ENCODE measurements at places on chromosomes 7 and 10. TPM values are rescaled to one million over a fixed set of nuclear protein-coding genes. Genes with fewer than 3 reads are reported as not detected.

GRCh38 chr10:14556285-14556956 is 218.3 kb downstream of the FAM107B start:
- H3K27ac ChIP-seq, result peak overlapping the region; percentile 33
- H3K4me3 ChIP-seq, result no peak overlapping the region
- H3K4me1 ChIP-seq, result peaks cover 26% of the 10 kb centered on the region
- H3K27me3 ChIP-seq, result no peaks in the 10 kb centered on the region
- peaks cover 2% of the 10 kb centered on the region for H3K36me3 ChIP-seq
- DNase-seq, result no peak

DNA sequence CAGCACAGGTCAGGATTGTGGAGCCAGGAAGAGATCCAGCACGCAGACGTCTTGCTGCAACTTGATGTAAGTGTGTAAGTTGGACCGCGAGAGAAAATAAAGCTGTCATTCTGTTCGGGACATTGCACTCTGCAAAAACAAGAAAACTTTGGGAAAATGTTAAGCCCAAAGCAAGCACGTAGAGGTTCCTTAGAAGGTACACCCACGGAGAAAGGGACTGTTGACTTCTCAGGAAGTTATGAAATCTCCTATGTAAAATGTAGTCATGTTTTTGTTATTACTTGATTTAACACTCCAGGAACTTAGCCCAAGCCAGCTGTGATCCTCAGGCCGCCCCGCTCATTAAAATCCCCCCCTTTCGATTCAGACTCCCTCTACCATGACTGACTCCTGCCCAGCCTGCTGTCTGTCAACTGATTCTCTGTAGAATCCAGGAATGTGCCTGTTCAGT is 196.1 kb upstream of the TCF7L2 start:
- no peaks in the 10 kb centered on the region for H3K27me3 ChIP-seq
- H3K36me3 ChIP-seq, result no peaks in the 10 kb centered on the region
- peak overlapping the region; percentile 41 for H3K4me3 ChIP-seq
- no peak for DNase-seq
- H3K4me1 ChIP-seq, result peaks cover 31% of the 10 kb centered on the region

GRCh38 chr10:17033529-17034260 is 95.9 kb downstream of the CUBN start:
- no peaks in the 10 kb centered on the region for H3K27me3 ChIP-seq
- H3K27ac ChIP-seq, result no peak overlapping the region
- H3K4me1 ChIP-seq, result peaks cover 15% of the 10 kb centered on the region
- no peak for DNase-seq

Gene FBXL13
- total RNA-seq, result 0.97 TPM

Gene CLRN3
- total RNA-seq, result not detected

Gene TNRC18
- 101 TPM for total RNA-seq

- peaks cover 53% of the 10 kb centered on the region for H3K4me1 ChIP-seq
- H3K27me3 ChIP-seq, result no peaks in the 10 kb centered on the region
- peak overlapping the region; percentile 91 for H3K27ac ChIP-seq
- DNase-seq, result no peak
Observed at GRCh38 chr7:91165846-91166230, 98.4 kb upstream of the FZD1 start.

DNA sequence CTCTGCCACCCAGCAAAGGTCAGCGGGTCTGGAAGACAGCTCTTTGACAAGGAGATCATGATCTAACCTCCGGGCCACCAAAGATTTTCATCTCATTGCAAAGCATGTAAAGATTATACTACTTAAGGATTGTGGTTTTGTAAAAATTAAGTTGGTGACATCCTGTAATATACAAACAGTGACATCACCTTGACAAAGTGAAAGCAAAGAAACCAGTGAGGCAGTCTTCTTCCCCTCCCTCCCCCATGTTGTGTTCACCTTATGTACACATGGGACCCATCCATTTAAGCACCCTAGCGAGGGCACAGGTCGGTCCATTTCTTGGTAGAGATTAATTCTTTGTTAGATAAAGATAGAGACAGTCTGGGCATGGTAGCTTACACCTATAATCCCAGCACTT is 3.9 kb downstream of the MDH2 start:
- no peak for DNase-seq
- no peaks in the 10 kb centered on the region for H3K27me3 ChIP-seq
- H3K27ac ChIP-seq, result no peak overlapping the region
- no peak overlapping the region for H3K4me3 ChIP-seq

- no peaks in the 10 kb centered on the region for H3K27me3 ChIP-seq
- H3K4me3 ChIP-seq, result no peak overlapping the region
- H3K36me3 ChIP-seq, result peaks cover 8% of the 10 kb centered on the region
Observed at GRCh38 chr7:140568021-140568813, 72.4 kb downstream of the DENND2A start.

- no peak for DNase-seq
- H3K27ac ChIP-seq, result no peak overlapping the region
- no peak overlapping the region for H3K4me3 ChIP-seq
- H3K36me3 ChIP-seq, result peaks cover 9% of the 10 kb centered on the region
- peaks cover 20% of the 10 kb centered on the region for H3K27me3 ChIP-seq
Observed at GRCh38 chr10:75441196-75441595, 9.8 kb downstream of the LRMDA start.

DNA sequence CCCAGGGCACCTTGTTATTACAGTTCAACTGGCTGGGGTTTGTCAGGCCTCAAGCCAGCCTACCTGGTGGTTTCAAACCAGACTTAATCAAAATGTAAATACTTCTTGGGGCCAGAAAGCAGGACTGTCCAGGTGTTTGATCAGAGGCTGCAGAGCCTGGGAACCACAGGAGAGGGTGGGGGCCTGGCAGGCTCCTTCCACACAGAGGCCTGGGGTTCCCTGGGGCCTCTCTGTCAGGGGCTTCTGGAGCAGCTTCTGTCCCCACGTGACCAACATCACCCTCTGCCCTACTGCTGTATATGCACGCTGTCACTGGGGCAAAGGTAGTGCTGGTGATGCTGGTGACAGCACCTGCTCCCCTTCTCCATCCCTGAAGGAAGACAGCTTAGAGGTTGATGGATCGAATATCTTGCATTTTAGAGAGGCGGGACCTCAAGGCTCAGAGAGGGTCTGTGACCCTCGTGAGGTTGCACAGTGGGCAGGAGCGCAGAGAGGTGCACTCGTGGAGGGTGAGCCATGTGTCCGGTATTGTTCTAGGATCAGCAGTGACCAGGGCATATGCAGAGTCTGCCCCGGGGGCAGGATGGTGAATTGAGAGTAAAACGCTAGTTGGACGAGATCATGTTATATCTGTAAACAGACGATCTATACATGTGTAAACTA is 95.4 kb downstream of the GRK5 start:
- no peak for DNase-seq
- H3K27ac ChIP-seq, result no peak overlapping the region
- no peak overlapping the region for H3K4me3 ChIP-seq
- no peaks in the 10 kb centered on the region for H3K27me3 ChIP-seq
- H3K36me3 ChIP-seq, result no peaks in the 10 kb centered on the region
- H3K4me1 ChIP-seq, result peaks cover 34% of the 10 kb centered on the region

Gene CTBP2
- 62.6 TPM for total RNA-seq

GRCh38 chr7:36308031-36308430 is 81.6 kb upstream of the ANLN start:
- H3K27me3 ChIP-seq, result no peaks in the 10 kb centered on the region
- no peaks in the 10 kb centered on the region for H3K36me3 ChIP-seq
- DNase-seq, result no peak
- H3K4me1 ChIP-seq, result peaks cover 38% of the 10 kb centered on the region
- no peak overlapping the region for H3K4me3 ChIP-seq

DNA sequence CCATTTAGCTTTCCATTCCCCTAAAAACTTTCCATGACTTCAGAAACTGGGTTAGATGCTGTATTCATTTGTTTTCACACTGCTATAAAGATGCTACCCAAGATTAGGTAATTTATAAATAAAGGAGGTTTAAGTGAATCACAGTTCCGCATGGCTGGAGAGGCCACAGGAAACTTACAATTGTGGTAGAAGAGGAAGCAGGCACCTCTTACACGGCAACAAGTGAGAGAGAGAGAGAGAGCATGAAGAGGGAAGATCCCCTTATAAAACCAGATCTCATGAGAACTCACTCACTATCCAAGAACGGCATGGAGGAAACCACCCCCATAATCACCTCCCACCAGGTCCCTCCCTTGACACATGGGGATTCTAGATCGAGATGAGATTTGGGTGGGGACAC is 336.8 kb downstream of the TFEC start:
- H3K4me3 ChIP-seq, result no peak overlapping the region
- no peak overlapping the region for H3K27ac ChIP-seq
- no peaks in the 10 kb centered on the region for H3K27me3 ChIP-seq
- no peaks in the 10 kb centered on the region for H3K4me1 ChIP-seq
- H3K36me3 ChIP-seq, result peaks cover 2% of the 10 kb centered on the region
- DNase-seq, result no peak

GRCh38 chr10:70343312-70343711 is 39.1 kb downstream of the LRRC20 start:
- H3K27ac ChIP-seq, result no peak overlapping the region
- no peaks in the 10 kb centered on the region for H3K27me3 ChIP-seq
- peaks cover 11% of the 10 kb centered on the region for H3K36me3 ChIP-seq
- H3K4me3 ChIP-seq, result no peak overlapping the region

DNA sequence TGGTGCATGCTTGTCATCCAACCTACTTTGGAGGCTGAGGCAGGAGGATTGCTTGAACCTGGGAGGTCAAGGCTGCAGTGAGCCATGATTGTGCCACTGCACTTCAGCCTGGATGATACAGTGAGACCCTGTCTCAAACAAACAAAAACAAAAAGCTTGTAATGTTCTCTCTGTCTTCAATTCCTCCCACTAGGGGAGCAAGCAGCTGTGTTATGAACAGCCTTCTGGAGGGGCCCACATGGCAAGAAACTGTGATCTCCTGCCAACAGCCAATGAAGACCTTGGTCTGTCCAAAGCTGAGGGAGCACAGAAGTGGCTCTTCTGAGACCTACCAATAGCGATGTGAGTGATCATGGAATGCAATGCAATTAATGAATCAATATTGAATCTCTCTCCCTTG is 229.2 kb downstream of the SEC23IP start:
- H3K27ac ChIP-seq, result no peak overlapping the region
- H3K4me1 ChIP-seq, result no peaks in the 10 kb centered on the region
- H3K36me3 ChIP-seq, result no peaks in the 10 kb centered on the region

Gene SYT15
- total RNA-seq, result 14.5 TPM

DNA sequence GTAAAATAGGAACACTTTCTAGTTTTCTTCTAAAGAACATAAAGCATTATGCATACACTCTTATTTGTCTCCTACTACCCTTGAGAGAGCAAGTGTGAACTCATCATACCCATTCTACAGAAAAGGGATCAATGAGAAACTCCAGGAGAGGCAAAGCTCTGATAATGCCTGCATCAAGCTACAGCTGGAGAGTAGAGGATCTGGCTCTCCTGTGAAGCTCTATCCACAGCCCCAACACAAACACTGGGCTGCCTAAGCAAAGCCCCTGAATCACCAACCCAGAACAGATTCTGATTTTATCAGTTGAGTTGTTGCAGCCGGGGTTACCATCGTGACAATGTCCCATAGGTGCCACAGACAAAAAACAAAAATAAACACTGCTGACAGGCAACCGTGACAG is 74.9 kb downstream of the NUDCD3 start:
- H3K27ac ChIP-seq, result no peak overlapping the region
- no peak overlapping the region for H3K4me3 ChIP-seq
- peaks cover 8% of the 10 kb centered on the region for H3K36me3 ChIP-seq
- H3K27me3 ChIP-seq, result no peaks in the 10 kb centered on the region
- no peak for DNase-seq

GRCh38 chr7:32941681-32942414 is 15.4 kb upstream of the FKBP9 start:
- peak overlapping the region; percentile 84 for H3K27ac ChIP-seq
- H3K36me3 ChIP-seq, result peaks cover 5% of the 10 kb centered on the region
- H3K4me3 ChIP-seq, result peak overlapping the region; percentile 84
- DNase-seq, result no peak

DNA sequence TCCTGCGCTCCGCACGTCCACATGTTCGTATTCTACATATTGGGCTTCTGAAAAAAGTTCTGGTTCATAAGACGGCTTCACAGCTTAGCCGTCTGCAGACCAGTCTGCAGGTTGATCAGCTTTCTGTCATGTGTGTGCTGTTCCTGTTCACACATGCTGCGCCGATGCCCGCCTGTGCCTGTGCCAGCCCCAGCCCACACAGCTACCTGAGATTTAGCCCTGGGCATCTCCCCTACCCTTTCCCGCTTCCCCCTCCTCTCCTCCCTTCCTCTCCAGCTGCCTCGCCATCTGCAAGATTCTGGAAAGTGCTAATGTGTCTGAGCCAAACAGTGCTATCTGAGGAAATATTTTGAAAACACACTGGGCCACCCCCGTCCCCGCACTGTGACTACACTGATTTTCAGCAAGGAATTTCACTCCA is 7.1 kb downstream of the CHST3 start:
- peak overlapping the region; percentile 70 for H3K27ac ChIP-seq
- H3K27me3 ChIP-seq, result no peaks in the 10 kb centered on the region
- H3K36me3 ChIP-seq, result peaks cover 1% of the 10 kb centered on the region
- H3K4me1 ChIP-seq, result peaks cover 98% of the 10 kb centered on the region

Gene CXCL12
- 65.5 TPM for total RNA-seq

- no peak overlapping the region for H3K27ac ChIP-seq
- DNase-seq, result no peak
- H3K36me3 ChIP-seq, result no peaks in the 10 kb centered on the region
- H3K4me3 ChIP-seq, result no peak overlapping the region
Observed at GRCh38 chr10:14889318-14889717, 10.7 kb downstream of the SUV39H2 start.

Gene ATP5F1C
- total RNA-seq, result 136 TPM

Gene EXOSC1
- total RNA-seq, result 41.2 TPM

Gene CABCOCO1
- total RNA-seq, result 2.4 TPM

- no peaks in the 10 kb centered on the region for H3K36me3 ChIP-seq
- H3K27ac ChIP-seq, result no peak overlapping the region
- no peaks in the 10 kb centered on the region for H3K27me3 ChIP-seq
- no peak overlapping the region for H3K4me3 ChIP-seq
Observed at GRCh38 chr10:29853913-29854312, 205.5 kb downstream of the JCAD start.

Gene NUTM2E
- 0.52 TPM for total RNA-seq

Gene OR13A1
- total RNA-seq, result not detected

DNA sequence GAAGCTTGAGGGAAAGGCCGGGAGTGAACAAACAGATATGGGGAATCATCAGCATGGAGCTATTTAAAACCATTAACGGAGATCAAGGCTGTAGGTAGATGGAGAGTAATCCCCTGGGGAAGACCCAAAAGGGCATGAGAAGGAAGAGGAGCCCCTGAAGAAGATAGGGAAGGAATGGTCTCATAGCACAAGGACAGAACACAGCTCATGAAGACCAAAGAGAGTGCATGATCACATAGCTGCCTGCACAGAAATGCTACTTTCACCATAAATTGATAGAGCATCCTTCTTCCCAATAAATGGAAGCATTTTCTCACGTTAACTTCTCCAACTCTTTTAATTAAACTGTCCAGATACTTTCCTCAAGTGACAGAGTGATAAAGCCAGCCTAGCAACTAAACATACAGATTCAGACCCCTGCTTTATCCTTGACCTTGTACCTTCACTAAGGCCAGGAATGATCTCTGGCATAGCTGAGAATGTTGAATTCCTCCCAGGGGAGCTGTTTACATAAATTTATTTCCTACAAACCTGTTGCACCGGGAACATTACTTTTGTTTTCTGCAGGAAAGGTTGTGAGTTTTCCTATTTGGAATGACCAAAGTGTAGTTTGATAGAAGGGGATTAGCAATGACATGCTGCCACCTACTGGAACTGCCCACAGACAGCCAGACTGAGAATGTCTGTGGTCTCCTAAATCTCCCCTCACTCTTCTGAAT is 110.8 kb upstream of the LRGUK start:
- H3K36me3 ChIP-seq, result no peaks in the 10 kb centered on the region
- H3K4me3 ChIP-seq, result no peak overlapping the region
- no peak overlapping the region for H3K27ac ChIP-seq
- H3K4me1 ChIP-seq, result no peaks in the 10 kb centered on the region

Measured in chondrocyte (in vitro differentiated cells).